ENCODE measurements at places on chromosomes 3 and 15.

GRCh38 chr3:39080026-39080425 lies 27.4 kb downstream of the GORASP1 start:
- no peak for DNase-seq

DNA sequence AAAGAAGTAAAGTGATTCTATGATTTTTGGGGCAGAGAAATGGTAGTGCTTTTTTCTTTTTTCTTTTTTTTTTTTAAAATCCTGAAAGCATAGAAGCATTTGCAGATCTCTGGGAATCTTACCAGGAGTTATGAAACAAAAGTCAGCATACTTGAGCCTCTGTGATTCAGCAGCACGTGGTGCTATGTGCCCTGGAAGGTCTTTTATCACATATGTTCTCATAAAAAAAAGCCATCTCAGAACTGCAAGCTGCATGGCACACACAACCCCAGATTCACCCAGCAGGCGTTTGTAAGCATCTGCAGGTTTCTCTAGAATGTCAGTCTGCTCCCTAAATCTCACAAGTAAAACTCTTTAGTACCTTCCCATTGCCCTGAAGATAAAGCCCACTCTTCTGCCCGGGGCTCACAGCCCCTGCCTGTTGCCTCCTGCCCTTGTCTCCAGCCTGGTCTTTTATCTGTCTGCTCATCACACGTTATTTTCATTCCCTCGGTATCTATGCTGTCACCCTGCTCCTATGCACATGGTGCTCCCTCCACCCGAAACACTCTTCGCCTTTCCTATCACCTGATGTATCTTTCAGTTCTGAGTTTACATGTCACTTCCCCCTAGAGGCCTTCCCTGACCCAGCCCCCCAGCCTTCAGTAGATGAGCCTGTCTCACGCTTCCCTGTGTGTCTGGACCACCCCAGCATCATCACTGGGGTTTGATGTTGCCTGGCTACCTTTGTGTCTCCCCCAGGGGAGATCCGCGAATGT lies 72.4 kb downstream of the CHDH start:
- peak; percentile 80 for DNase-seq

- DNase-seq, result no peak
Measured at GRCh38 chr3:59784164-59784563, 734.3 kb upstream of the CFAP20DC start.

- DNase-seq, result no peak
Measured at GRCh38 chr3:23166276-23166675, 36.9 kb upstream of the UBE2E2 start.

DNA sequence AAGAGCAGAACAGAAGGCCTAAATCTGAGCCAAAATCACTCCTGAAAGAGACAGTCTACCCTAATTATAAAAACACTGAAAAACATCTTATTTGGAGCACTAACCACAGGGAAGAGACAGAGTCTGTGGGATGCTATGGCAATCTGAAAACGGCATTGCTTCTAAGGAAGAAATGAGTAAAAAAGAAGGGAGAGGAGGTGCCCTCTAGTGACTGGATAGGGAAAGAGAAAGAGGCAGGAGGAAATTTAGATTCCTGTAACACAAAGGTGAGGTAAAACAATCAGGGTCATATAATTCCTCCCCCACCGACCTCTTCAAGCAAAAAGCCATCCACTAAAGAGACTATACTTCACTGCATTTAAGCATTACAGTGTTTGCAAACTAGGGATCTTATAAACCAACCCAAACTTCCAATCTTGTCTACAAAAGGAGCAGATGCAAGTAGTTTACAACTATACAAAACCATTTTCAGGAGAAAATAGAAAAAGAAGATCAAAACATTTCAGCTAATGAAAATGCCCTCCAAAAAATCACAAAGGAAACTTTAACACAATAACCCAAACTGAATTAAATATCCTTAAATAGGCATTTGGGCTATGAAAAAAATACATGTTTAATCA lies 32.6 kb downstream of the HACD2 start:
- no peak for DNase-seq

DNA sequence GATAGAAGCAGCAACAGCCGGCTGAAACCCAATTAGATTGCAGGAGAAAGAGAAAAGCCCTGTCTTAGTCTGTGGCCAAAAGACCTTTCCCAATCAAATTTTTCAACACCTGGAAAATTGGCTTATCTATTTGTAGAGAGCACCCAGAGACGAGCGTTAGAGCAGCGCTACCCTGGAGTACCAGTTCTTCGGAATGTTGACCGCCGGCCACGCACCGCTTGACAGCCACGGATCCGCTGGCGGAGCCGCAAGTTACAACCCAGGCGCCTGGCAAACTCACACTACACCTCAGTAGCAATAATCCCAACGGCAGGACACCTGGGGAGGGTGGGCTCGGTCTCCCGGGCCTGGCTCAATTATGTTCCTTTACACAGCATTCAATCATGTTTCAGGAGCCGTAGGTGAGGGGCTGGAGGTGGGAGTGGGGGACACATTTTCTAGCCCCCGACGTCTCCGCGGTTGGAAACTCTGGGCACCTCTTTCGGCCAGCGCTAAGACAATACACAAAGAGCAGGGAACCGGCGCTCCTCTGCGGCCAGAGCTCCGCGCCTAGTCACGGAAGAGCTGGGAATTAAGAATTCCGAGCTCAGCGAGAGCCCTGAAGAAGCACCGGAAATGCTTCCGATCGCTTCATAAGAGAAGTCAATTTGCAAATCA lies 1.2 kb downstream of the MB21D2 start:
- no peak for DNase-seq

- DNase-seq, result no peak
Measured at GRCh38 chr15:40623361-40623760, 29.3 kb downstream of the KNL1 start.

DNA sequence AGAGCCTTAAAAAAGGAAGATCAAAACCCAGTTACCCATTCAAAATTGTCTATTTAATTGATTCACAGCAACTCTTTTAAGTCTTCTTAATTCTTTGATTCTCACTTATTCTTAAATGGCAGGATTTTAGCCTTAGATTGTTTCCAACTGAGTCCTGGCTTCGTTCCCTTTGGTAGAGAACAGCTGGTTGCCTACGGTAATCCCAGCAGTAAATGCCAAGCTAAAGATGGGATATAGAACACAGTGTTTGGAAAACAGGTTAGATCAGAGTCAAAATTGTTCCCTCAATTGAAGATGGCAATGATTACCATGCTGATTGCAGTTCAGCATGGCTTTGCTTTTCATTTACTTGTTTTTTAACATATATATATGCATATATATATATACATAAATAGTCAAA lies 300.9 kb downstream of the PYDC2 start:
- DNase-seq, result no peak

DNA sequence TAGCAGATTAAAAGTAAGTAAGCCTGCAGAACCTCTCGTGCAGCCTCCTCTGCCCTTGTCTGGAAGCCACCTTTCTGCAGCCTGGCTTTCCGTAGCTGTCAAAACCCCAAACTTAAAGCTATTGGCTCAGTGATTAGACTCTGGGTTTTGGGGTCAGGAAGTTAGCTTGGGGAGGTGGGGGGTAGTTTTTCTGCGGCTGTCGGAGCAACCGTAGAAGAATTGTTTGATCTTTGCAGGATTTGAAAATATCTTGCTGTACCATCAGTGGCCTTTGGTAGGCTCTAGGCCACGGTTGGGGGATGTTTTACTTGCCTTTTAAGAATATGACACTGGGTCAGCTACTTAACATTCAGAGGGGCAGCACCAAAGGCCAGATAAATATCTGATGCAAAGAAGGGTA lies 88.4 kb upstream of the RASGRP1 start:
- DNase-seq, result no peak

GRCh38 chr15:97012986-97013385 lies 682.5 kb downstream of the NR2F2 start:
- DNase-seq, result no peak

DNA sequence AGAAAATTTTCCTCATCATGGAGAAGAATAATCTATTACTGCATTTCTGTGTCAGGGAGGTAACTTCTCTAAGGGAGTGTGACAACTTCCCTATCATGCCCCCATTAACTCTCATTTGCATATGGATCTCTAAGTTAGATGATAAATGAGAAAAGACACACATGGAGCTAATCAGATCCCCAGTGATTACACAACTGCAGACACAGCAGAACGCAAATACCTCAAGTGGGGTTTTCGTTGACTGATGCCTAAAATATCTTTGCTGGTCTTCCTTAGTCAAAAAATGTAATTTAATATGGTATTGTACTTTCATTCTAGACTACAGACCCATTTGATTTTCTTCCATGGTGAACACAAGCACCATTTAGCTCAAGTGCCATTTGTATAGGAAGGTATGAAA lies 630.5 kb downstream of the TBL1XR1 start:
- DNase-seq, result peak; percentile 65

DNA sequence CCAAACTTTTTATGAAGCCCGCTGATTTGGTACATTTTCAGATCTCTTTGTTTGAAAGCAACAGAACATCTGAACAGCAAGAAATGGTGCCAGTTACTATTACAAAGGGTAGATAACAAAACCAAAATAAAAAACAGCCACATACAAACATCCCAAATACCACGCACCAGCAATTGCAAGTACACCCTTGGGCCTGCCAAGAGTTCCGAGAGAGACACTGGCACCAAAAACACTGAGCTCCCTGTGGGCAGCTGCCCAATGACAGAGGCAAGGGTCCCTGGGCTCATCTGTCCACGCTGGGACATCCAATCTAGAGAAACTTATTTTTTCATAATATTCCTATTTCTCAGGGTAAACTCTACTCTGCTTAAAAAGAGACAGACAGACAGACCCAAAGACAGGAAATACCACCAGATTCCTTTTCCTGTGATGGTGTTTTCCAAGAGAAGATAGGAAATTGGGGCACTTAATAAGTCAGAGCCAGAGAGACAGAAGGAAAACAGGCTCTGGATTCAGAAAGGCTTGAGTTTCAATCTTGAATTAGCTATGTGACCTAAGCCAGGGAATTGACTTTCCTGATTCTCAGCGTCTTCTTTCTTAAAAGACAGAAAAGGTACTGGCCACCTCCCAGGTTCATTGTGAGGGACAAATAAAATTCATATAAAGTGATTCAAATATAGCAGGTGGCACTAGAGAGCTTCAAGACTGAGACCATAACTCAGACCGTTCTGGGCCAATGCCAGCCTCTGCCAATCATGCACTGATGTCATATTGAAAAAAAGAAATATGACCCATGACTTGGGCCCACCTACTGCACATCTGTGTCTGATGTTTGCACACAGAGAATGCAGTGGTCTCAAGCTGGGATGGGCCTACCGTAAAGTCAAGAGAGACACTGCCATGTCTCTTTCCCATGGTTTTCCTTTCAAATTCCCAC lies 61.3 kb downstream of the FOXP1 start:
- no peak for DNase-seq

- peak; percentile 13 for DNase-seq
Measured at GRCh38 chr15:61946778-61947177, 113.5 kb downstream of the VPS13C start.

- DNase-seq, result no peak
Measured at GRCh38 chr3:10753964-10754363, 62.1 kb upstream of the SLC6A11 start.

DNA sequence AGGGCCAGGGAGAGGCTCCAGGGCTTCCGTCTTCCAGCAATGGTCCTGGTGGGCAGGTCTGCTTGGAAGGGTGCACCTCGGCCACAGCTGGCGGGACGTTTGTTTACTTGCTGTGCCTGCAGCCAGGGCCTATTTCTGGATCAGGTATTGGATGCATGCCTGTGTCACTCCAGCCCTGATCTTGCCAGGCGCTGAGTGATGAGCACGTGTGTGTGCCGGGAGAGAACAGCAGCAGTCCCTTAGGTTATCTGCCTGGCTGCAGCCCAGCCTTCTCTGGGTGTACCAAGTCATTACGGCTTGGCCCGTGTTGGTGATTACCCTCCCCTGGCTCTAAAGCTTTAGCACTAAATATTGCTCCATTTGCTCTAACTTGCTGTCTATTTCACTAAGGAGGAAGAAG lies 14.9 kb downstream of the CCDC32 start:
- no peak for DNase-seq

- DNase-seq, result no peak
Measured at GRCh38 chr3:138172625-138173024, 2.1 kb downstream of the DBR1 start.

DNA sequence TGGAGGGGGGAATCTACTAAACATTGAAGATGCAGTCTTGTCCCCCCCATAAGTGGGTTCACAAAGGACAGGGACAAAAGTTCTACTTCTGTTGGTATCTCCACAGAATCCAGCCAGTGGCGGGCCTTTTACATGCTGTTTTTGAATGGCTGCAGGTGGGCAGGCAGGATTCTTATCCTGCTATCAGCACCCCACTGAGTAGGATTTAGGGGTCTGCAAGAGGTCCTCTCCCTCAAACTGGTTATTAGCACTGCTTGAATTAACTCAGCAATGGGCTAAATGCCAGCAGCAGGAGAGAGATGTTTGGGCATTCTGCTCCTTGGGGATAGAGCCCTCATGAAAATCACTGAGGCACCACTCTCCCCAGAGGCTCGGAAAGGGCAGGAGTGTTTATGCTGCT lies 40.3 kb downstream of the SEMA5B start:
- no peak for DNase-seq

DNA sequence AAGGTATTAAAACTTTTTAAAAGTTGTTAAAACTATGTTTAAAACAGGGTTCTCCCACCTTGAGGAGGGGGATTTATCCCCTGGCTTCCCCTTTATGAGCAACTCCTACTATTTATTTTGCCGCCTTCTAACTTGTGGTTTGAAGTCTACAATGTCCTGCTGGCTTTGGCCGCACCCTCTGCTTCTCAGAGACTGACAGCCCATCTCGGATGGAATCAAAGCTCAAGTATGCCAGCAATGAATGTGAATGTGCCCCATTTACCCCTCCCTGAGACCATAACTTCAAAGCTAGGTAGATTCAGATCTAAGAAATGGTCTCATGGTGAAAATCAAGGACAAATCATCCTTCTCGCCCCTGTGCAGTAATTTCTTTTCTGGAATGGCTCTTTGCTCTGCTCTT lies 10.3 kb downstream of the ZBTB38 start:
- DNase-seq, result no peak

GRCh38 chr3:72340476-72341379 lies 507.5 kb downstream of the SHQ1 start:
- DNase-seq, result no peak

DNA sequence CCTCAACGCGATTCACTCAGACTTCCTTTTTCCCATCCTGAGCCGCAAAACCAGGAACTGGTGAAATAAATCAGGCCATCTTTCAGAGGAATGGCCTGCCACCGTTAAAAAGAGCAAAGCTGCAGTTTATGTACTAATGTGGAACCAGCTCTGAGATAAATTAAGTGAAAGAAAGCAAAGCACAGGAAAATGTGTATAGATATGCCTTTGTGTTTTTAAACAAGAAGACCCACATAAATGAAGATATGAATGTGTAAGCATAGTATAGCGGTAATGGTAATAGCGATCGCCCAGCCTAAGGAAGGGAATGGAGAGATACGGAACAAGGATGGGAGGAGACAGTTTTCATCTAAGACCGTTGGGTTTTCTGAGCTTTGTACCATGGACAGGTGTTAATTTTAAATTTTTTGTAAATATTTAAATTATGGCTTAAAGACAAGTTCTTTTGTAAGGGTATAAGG lies 30.8 kb upstream of the RPN1 start:
- DNase-seq, result no peak

- DNase-seq, result no peak
Measured at GRCh38 chr3:48788544-48789162, 59.0 kb downstream of the PRKAR2A start.

Measured in fibroblast of skin of left biceps (primary cell).